ENCODE measurements at places on chromosomes 2 and 18.

DNA sequence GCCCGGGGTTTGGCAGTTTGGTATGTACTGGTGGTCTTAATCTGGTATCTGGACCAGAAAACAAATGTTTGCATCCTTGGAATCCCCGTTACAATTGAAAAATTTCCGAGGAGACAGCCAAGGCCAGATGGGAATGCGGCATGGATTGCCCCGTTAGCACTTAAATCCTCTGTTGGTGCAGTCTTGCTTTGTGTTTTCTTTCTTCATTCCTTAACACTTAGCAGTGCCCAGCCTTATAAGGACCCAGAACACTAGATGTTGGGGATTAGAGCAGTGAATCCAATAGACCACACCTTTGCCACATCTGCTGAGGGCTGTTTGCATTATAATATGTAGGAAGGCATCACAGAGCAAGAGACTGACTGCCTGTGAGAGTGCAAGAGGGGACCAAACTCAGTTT lies 12.8 kb upstream of the ZNF532 start:
- DNase-seq: no peak

DNA sequence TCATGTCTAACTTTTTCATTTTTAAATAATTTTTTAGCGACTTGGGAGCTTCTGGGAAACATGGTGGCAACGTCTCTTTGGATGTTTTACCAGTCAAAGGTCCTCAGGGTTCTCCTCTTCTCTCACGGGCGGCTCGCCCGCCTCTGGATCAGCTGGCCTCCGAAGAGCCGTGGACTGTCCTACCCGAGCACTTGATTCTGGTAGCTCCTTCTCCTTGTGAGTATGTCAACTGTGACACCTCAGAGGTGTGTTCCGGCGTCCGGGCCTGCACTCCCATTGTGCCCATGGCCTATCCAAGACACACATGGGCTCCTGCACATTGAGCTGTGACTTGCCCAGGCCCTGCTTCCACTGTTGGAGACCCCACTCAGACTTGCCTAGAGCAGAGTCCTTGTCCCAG lies 104.3 kb downstream of the CEP192 start:
- no peak for DNase-seq

- DNase-seq: no peak
Observed at GRCh38 chr2:65930259-65930658, 497.9 kb upstream of the SPRED2 start.

DNA sequence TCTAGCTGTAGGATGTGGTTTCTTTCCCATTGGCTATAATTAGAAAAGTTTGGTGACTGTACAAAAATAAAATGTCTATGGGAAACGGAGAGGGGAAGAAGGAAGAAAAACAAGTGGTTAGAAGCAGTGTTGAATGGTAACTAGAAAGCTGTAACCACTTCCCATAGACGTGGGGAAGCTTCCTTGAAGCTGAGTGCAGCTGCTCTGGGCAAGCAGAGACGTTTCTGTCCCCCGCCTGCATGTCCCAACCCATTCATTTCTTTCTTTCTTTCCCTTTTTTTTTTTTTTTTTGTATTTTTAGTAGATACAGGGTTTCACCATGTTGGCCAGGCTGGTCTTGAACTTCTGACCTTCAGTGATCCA lies 367.8 kb upstream of the HS6ST1 start:
- DNase-seq: no peak

DNA sequence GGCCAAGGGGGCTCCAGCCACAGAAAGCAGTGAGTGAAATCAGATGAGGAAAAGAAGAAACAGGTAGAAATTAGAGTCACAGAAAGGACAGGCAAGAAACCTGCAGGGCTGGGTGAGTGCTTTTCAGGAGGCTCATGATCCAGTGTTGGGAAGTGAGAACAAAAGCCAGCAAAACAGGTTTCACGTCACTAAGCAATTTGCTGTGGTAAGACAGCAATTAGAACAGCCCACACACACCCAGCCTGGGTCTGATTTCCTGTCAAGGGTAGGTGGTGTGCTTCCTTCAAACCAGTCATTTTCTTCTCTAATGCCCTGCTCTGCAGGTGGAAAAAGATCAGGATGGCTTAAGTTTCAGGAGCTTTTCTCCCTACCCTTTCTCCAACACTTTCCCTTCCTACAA lies 52.9 kb upstream of the XDH start:
- DNase-seq: no peak

DNA sequence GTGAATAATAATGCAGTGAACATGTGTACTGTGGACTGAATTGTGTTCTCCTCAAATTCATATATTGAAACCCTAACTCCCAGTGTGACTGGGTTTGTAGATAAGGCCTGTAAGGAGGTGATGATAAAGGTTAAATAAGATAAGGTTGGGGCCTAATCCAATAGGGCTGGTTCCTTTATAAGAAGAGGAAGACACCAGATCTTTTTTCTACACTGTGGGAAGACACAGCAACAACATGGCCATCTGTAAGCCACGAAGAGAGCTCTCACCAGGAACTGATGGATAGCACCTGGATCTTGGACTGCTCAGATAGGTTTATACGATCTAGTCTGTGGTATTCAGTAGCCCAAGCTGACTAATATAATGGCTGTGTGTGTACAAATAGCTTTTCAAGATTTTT lies 66.8 kb downstream of the BMPR2 start:
- no peak for DNase-seq

DNA sequence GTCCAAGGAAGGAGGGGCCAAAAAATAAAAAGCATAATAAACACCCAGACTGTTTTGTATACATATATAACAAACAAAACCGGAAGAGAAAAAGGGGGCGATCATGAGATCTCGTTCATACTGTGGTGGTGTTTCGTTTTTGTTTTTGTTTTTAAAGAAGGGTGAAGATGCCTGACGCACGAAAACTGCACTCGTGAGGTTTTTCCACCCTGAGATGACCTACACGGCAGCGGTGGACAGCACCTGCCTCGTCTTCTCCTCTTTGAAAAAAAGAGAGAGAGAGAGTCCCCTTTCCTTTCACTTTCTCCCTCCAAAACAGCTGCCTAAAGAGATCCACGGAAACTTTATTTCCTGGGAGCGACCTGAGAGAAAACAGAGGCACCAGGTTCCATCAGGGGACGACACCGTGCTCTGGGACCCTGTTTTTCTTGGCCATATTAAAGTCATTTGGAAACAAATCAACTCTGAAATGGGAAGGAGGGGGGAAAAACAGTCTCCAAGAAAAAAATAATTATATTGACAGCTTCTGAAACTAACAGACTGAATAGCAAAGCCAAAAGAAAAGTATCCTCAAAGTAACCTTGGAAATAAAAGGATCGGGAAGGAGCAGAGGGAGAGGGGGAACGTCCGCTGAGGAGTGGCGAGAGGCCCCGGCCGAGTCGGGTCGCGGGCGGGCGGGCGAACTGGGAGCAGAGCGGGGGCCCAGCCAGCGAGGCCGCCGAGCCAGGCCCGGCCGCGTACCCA lies 3.5 kb downstream of the POU3F3 start:
- no peak for DNase-seq

DNA sequence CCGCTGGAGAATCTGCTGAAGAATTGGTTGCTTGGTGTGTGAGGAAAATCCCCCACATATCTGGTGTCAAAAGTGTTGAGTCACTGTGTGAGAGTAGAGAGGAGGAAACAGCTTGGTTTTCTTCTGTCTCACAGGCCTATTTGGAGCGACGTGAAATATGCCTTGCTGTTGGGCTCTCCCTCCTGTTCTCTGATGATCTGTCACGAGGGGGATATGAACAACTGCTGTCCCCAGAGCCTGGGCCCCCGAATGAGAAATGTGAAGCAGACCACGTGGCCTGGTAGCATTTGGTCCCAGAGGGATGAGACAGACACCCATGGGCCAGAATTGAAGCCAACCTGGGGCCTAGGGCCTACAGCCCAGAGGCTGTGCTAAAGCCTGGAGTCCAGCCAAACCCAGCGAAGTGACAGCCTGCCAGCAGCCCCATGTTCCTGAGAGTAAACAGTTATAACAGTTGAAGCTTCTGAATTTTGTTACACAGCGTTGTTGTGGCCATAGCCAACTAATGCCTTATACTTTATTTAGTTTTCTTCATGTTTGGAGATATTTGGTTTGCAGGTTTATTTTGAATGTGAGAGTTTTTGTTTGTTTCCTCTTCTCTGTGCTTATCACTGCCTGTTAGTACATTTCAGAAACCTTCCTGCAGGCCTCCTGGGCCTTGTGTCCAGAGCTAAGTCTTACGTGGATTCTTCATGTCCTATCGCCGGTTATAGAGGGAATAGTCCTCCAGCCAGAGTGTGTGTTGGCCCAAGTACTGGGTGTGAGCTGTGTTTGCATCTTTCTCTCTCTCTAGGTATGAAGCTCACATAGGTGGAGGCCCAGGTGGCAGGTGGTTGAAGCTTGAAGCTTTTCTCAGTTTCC lies 18.7 kb upstream of the COLEC12 start:
- DNase-seq: no peak

All from stimulated activated CD4-positive, alpha-beta T cell treated with anti-CD3 and anti-CD28 coated beads, Interleukin-4, amount 100 ng/mL, for 1 hour (primary cell).